Suppressor macrophage treated with lipopolysaccharide for 1 hour (primary cell): ENCODE measurements at places on chromosomes 7 and 10.

DNA sequence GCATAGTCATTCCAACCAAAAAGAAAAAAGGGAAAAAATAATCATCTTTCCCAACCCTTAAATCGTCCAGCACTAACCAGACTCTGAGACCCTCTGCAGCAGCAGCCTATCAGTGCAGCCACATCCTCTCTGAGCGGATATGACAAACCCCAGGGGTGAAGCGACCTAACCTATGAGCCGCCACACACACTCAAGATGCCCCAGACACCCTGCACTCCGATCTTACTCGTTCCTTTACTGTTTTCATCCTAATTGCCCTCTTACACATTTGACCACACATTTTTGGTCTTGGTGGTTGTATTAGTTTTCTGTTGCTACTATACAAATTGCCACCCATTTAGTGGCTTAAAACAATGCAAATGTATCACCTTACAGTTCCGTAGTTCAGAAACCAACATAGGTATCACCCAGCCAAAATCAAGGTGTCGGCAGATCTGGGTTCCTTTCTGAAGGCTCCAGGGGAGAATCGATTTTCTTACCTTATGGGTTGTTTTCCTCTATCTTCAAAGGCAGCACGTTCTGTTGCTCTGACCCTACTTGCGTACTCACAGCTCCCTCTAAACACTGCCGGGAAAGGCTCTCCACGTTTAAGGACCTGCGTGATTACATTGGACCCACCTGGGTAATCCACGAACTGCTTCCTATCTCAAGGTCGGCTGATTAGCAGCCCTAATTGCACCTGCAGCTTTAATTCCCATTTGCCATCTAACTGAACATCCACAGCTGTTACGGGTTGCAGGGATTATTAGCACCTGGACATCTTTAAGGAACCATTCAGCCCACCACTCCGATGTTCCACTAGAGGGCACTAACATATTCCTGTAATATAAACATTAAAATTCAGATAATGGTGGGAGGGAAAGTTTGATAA is 37.3 kb upstream of the PRSS1 start:
- DNase-seq, result peak; percentile 46

DNA sequence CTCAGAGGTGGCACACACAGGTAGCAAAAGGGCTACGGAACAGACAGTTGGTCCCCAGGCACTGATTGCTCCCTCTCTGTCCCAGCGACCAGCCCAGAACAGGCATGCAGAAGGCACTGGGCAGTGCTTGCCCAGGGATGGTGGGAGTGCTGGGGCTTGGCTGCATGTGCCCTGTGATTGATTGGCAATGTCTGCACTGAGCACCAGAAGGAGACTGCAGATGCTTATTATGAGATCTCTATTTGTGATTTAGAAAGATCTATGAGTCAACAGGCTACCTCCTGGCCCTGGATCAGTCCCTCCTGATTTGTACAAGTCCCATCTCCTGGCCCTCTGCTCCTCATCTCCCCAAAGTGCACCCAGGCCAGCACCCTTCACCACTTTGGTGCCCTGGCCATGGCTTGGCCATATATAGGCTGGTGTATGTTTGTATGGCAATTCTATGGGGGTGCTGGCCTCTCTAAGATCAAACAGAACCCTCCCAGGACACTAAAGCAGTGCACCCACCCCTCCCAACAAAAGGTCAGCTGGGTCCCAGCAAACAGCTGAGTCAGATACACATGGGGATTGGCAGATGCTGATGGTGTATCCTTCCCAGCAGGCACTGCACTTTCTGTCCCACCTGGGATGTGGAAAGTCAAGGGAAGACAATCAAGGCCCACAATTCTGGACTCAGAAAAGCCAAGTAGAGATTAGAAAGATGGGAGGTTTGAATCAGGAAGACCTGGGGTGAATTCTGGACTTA is 30.9 kb downstream of the CAMK2B start:
- no peak for DNase-seq

GRCh38 chr7:33674804-33675411 is 230.4 kb upstream of the BMPER start:
- no peak for DNase-seq

- no peak for DNase-seq
Measured at GRCh38 chr10:33975481-33975880, 641.0 kb upstream of the NRP1 start.

DNA sequence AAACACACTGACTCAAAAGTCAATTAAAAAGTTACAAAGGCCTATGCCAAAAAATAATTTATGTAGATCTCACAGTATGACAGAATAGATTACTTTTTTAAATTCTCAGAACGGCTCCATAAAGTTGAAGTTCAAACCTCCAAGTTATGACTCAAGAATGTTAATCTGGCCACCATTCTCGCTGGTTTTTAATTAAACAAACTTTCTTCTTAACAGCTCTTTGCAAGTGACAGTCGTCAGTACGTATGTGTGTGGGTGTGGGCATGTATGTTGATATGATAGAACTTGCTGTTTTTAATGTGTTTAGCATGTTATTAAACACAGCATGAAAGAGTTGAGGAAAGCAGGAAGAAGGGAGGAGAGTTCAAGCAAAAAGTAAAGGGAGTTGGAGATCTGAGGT is 18.5 kb downstream of the PRKCQ start:
- no peak for DNase-seq

- peak; percentile 64 for DNase-seq
Measured at GRCh38 chr7:111232249-111233084, 141.5 kb downstream of the LRRN3 start.

GRCh38 chr10:45581216-45581549 is 91.4 kb downstream of the ZFAND4 start:
- DNase-seq, result no peak
